ENCODE measurements at places on chromosomes 3 and 15. TPM values are rescaled to one million over a fixed set of nuclear protein-coding genes. Genes with fewer than 3 reads are reported as not detected.

The ESYT3 gene
- 1.2 TPM for total RNA-seq

The BOC gene
- total RNA-seq = 0.05 TPM

The GUCA1C gene
- total RNA-seq = not detected

The BMF gene
- 5.5 TPM for total RNA-seq

The LAMB2 gene
- total RNA-seq = not detected

The CRABP1 gene
- not detected for total RNA-seq

The THPO gene
- not detected for total RNA-seq

The CHRNA5 gene
- total RNA-seq = 3.8 TPM

The MYH15 gene
- 0.20 TPM for total RNA-seq

The ZNF385D gene
- total RNA-seq = not detected

The NAALADL2 gene
- total RNA-seq = not detected

The CAPN3 gene
- 3.1 TPM for total RNA-seq

The SPINK8 gene
- total RNA-seq = not detected

The ANO10 gene
- total RNA-seq = 8.9 TPM

The PRKCD gene
- 19.5 TPM for total RNA-seq

The MKRN2OS gene
- not detected for total RNA-seq

The GOLGA6A gene
- total RNA-seq = not detected

The SKOR1 gene
- total RNA-seq = 0.18 TPM

The NR1I2 gene
- 0.07 TPM for total RNA-seq

The FEZF2 gene
- total RNA-seq = not detected

The DUOX2 gene
- total RNA-seq = not detected

The CCDC39 gene
- total RNA-seq = not detected

The ERC2 gene
- total RNA-seq = 0.11 TPM

The XCR1 gene
- total RNA-seq = 0.05 TPM

The ZIC4 gene
- total RNA-seq = not detected

The MYZAP gene
- total RNA-seq = 0.14 TPM

The TMEM266 gene
- not detected for total RNA-seq

The INAFM2 gene
- 9.9 TPM for total RNA-seq

The ERICH6 gene
- not detected for total RNA-seq

The CD200R1 gene
- total RNA-seq = 12.3 TPM

The TTLL13 gene
- total RNA-seq = 0.34 TPM

The SOX14 gene
- not detected for total RNA-seq

The PPM1M gene
- total RNA-seq = 60.2 TPM

The CP gene
- not detected for total RNA-seq

The CA12 gene
- total RNA-seq = not detected

The ALDH1L1 gene
- not detected for total RNA-seq

All from T-helper 2 cell treated with Interferon-gamma antibody and Interleukin-4, amounts not matched to agents 100 ng/mL and 5 ng/mL, for 36 hours (primary cell).